Naive thymus-derived CD4-positive, alpha-beta T cell (primary cell): ENCODE measurements at places on chromosomes 7 and 10.
A peak's percentile ranks its signal among the peaks of the same experiment; 100 is the strongest.

- no peak for DNase-seq
Observed at GRCh38 chr7:136964347-136964746, 95.9 kb downstream of the CHRM2 start.

DNA sequence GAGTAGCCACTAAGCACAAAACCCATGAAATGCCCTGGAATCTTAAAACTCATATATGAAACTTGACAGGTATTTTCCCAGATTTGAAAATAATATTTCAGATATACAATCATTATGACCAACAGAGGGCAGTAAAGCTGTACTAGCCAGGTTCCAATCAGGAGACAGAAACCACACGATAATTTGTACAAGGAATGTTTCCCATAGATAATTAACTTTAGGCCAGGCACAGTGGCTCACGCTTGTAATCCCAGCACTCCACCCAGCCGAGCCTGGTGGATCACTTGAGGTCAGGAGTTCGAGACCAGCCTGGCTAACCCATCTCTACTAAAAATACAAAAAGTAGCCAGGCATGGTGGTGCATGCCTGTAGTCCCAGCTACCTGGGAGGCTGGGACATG lies 31.0 kb upstream of the NUB1 start:
- DNase-seq, result peak; percentile 10

DNA sequence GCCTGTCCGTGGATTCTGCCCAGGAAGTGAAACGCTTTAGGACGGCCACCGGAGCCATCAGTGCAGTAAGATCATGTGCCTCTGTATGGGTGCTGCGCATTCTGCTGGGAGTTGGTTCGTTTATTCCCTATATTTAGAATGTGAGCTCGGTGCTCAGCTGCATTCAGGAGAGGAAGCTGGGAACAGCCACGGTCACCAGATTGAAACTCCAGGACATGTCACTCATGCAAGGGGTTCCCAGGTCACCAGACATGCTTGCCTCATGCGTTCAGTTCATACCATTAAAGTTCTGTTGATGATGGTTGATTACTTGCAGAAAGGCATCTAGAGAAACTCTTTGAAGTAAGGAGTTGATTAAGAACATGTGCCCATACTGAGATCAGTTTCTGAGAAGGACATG lies 78.1 kb downstream of the TRRAP start:
- no peak for DNase-seq

DNA sequence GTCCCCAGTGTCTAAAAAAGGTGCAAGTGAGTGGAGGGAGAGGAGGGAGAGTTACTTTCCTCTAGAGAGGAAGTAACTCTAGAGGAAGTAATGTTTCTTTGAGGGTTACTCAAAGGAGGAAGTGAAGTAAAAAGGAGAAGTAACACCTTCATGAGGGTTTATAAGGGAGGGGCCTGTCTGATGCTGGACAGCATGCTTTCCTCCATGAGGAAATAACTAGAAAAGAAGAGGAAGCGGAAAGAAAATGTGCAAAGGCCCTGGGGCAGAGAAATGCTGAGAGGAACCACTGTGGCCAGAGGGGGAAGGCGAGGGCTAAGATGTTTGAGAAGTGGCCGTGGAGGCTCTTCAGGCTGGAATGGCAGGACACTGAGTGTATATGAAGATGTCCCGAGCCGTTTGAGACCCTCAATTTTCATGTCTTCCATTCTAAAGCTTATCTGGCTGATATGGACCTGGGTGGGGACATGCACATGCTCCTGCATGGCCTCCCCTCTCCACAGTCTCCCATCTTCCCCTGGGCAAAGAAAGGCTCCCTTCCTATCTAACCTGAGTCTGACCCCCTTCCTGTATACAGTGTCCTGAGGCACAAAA lies 3.4 kb upstream of the SLC18A2 start:
- no peak for DNase-seq

GRCh38 chr10:60006062-60006461 lies 99.7 kb upstream of the CCDC6 start:
- no peak for DNase-seq

DNA sequence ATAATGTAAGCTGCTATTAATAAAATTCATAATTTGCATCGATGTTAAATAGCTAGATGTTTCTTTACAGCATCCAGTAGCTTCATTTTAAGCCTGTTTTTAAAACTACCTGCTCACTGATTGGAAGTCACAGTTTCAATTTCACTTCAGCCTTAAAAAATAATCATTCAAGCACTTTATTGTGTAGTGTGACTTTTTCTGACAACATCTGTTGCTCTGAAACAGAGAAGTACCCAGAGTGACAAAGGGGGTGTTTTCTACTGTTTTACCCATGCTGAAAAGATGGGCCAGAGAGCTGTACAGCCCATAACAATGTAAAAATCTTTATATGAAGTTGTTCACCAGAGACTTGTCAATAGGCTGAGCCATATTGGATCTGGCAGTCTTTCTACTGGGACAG lies 437.2 kb downstream of the MDFIC start:
- DNase-seq, result no peak

GRCh38 chr7:150947761-150948651 lies 30.1 kb downstream of the KCNH2 start:
- no peak for DNase-seq

GRCh38 chr10:35372329-35372728 lies 36.0 kb downstream of the CCNY start:
- DNase-seq, result no peak

- no peak for DNase-seq
Observed at GRCh38 chr7:81298951-81299666, 380.3 kb upstream of the SEMA3C start.

GRCh38 chr7:120421151-120421651 lies 148.2 kb downstream of the KCND2 start:
- DNase-seq, result no peak

- DNase-seq, result no peak
Observed at GRCh38 chr7:139232904-139233303, 1.9 kb downstream of the UBN2 start.

DNA sequence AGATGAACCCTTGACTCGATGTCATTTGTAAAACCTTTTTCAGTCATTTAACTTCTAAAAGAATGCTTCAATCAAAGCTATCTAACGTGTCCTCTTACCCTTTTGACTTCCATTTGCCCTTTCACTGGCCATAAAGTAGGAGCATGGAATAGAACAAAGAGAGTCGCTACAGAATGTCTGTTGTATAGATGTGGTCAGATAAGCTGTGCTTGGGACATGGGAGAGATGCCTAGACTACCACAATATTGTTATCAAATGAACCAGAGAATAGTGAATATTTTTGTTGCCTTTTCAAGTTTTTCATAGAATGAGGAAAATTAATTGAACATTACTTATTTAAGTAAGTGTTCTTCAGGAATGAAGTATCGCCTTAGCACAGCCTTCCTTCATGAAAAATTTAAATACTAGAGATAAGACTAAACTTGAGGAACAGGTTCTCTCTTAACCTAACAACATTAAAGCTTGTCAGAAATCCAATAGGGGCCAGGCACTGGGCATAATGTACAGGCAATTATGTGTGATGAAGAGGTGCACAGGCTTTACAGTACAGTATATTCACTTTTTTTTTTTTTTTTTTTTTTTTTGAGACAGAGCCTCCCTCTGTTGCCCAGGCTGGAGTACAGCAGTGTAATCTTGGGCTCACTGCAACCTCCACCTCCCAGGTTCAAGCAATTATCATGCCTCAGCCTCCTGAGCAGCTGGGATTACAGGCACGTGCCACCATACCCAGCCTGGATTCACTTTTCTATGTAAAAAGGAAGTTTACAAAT lies 7.5 kb upstream of the KMT2E start:
- DNase-seq, result no peak

- DNase-seq, result no peak
Observed at GRCh38 chr7:37817591-37817960, 30.8 kb upstream of the NME8 start.

- DNase-seq, result no peak
Observed at GRCh38 chr7:2201128-2201527, 31.6 kb downstream of the MAD1L1 start.

DNA sequence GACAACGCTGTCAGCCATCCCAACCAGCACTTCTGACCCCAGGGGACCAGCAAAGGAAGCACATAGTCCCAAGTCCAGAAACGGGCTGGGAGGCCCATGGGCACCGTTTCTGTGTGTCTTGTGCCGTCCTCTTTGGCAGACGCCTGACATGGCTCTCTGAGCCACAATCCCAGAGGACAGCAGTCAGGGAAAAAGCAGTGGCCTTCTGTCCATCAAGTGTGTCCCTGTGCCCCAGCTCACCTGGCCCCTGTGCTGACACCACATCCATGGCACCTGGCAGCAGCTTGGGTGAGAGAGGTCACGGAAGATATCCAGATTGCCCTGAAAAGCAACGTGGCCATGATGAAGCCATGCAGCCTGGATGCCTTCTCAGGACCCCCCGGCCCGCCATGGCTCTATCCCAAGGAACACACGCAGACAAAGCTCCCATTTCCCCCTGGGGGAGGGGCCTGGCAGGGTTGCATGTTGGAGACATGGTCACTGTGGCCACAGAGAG lies 38.1 kb upstream of the ANTXRL start:
- DNase-seq, result no peak

DNA sequence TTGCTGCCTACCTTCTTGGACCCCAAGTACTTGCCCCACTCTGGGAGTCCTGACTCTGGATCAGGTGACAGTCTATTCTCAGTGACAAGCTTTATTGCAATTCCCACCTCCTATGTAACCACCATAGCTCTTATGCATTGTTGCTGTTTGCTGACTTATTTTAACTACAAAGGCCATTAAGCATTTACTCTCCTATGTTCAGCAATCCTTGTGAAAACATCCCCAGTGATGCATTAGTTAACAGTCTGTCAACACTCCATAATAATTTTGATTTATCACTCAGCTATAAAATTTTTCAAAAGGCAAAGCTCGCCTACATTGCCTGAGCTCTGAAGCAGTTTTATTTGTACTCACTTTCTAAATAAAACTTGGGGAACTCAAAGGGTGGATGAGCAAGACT lies 871.8 kb upstream of the SORCS1 start:
- DNase-seq, result no peak

DNA sequence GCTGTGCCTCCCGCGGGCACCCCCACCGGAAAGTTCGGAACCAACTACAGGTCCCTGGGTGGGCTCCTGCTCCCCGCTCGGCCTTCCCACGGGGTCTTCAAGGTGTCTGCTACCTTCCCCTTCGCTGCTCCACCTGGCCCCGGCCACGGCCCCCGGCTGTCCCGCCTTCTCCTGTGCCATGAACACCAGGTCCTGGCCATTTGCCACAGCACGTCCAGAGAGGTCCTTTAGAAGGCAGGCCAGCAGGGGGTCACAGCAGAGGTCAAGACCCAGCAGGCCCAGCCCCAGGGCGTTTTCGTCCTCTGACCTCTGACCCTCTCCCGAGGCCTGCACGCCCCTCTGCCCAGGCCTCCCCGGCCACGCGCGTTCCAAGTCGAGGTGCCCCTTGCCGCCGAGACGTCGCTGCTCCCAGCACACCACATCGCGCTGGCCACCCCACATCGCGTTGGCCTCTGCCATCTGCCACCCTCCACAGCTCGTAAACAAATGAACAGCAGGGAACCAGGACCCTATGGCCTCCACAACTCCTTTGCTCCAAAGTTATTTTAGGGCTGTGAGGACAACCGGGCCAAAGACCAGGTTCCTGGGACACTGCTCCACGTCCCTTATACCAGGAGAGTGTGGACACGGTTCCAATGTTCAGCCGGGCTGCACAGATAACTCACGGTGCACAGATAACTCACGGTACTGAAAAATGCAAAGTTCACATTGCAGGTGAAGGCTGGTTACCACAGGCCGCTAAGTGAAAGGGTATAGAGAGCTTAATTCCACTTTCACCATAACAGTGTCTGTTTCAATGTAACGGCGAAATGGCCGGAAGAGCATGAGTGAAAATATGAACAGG lies 74.3 kb downstream of the CFAP46 start:
- no peak for DNase-seq

DNA sequence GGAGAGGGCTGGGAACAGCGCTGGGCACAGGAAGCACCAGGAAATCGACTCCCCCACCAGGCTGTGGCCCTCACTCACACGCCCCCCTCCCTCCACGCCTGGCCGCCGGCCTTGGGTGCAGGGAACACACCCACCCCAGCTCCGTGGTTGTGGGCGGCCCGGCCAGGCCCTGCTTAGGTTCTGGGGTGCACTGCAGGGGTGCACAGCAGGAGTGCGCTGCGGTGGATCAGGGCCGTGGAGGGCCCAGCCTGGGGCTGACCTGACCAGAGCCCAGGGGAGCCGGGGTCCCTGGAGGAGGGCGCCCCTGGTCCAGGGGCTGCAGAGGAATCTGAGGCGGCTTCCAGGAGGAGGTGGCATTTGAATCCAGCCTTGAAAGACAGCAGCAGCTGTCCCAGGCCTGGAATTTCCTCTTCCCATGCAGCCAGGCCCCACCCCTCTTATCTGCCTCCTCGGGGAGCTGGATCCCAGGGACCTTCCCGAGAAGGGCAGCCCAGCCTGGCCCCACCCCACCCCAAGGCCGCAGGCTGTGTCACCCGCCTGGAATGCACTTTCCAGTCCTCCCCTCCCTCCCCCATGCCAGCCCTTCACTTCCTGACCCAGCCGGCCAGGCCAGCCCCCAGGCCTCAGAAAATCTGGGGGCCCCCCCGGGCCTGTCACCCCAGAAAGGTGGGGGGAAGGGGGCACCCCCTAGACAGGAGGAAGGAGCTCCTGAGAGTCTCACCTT lies 18.4 kb upstream of the PDGFA start:
- DNase-seq, result no peak

- DNase-seq, result no peak
Observed at GRCh38 chr7:73999664-74000435, 28.1 kb upstream of the ELN start.

DNA sequence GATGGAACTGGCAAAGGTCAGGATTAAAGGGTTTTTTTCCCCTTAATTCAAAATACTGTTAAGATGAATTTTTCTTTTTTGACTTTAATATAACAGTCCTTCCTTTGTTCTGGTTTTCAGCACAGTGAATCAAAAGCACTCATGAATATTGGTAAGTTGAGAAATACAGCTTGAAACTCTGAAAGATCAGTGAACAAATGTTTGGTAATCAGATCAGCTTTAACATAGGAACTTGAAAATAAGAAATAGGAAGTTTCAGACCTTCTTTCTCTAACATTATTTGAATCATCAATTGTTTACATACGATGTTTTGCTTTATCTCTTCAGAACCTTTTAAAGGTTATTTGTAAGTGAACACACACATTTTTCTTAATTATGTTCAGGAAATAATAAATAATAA lies 90.5 kb downstream of the SGMS1 start:
- DNase-seq, result no peak

- DNase-seq, result no peak
Observed at GRCh38 chr7:641966-642365, 84.5 kb upstream of the DNAAF5 start.

DNA sequence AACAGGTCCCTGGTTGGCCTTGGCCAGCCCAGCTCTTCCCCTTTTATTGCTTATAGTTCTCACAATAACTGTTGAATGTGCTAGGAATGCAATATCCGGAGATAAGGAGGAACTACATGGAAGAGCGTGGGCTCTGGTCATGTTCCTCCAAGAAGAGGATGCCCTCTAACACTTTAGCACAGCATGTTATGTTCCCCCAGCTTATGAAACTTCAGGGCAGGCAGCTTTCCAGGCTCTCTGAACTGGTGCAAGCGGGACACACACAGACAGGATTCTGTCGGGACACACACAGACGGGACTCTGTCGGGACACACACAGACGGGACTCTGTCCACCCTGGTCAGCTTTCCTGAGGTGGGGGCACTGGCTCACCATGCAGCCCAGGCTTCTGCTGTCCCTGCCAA lies 141.6 kb downstream of the PKD1L1 start:
- DNase-seq, result no peak
